ENCODE measurements at places on chromosomes 11 and 22.
A peak's percentile ranks its signal among the peaks of the same experiment; 100 is the strongest.

GRCh38 chr11:2963112-2963754 lies 28.9 kb downstream of the NAP1L4 start:
- DNase-seq = no peak

GRCh38 chr22:43643387-43643786 lies 168.7 kb downstream of the EFCAB6 start:
- DNase-seq = peak; percentile 83

DNA sequence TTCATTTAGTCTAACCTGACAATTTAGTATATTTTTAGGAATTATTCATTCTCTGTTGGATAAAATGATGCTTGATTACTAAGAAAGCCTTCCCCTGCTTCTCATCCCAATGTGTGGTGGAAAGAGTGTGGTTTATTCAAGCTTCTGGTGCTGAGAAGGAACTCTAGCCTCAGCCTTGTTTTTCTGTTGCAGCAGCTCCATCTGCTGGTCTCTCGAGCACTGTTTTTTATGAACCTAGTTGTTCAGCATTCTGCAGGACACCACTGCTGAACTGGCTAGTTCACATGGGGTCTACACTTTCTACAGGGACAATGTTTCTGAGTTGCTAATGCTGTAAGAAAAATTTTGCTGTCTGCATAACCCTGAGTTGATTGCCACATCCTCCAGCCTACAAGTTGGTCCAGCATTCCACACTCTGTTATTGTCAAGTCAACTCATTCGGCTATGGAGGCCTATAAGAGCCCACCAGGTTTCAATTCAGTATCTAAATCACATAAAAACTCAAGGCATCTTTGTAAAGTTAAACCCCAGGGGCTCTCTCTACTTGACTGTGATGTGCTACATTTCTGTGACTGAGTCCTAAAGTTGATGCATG lies 14.3 kb downstream of the OR2AG2 start:
- peak; percentile 82 for DNase-seq

DNA sequence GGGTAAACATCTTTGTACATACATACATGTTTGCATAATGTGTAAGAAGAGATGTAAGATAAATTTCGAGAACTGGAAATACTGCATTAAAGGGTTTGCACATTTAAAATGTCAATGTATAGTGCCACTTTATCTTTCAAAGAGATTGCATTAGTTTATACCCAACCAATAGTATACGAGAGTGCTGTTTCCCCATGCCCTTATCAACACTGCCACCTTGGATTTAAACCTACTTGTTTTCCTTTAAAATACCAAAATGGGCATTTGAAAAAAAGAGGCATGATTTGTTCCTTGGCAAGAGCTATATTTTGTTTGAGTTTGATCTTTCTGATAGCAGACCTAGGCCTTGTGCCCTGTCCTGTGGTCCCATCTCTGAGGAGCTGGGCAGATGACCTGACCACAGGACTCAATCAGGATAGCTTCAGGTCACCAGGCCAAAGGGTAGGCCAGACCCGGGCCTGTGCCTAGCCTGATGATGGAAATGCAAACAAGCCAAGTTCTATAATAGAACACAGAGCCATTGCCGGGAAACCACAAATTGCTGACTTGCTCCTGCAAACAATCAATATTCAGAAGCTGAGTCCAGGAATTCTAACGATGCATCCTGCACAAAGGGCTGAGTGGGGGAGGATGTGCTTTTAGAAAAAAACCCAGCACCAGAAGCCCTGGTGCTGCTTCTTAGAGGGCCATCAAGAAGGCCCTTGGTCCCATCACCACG lies 16.9 kb upstream of the ALG8 start:
- DNase-seq = no peak

- DNase-seq = no peak
These were observed 39.9 kb upstream of the GRAMD1B start for GRCh38 chr11:123390146-123390545.

DNA sequence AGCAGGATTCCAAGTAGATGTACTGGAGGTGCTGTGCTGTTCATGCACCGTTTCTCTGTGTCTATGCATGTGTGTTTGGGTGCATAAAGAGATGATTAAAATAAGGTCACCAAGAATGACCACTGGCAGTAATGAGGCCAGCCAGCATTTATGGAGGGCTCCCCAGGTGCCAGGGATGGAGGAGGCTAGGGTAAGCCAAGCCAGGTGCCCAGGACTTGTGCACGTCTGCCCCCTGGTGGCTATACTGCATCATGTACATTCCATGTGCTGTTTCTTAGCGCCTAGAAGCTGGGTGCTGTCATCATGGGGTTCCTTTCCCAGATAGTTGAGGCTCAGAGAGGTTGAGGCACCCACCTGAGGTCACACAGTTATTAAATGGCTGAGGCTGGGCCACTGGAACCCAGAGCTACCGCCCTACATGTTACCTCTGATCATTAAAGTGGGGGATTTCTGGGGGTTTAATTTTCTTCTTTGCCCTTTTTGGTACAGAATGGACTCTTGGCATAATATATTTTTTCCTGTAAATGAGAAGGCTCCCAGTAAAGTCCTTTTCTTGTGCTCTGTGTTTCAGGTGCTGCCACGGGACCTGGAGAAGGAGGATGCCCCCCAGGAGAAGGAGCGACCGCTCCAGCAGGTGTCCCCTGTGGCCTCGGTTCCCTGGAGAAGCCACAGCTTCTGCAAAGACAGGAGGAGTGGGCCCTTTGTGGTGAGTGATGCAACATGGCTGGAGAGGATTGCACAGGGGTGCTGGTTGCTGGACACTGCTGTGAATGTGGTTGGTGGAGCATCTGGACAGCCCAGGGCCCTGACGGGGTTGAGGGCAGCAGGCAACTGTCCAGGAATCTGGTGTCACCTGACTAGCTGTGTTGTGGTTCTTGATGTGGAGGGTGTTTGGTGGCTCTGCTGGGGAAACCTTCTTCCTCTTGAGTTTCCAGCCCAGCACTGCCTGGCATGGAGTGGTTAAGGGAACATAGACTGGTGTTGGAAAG lies 96.4 kb downstream of the KIAA1671 start:
- DNase-seq = peak; percentile 59

DNA sequence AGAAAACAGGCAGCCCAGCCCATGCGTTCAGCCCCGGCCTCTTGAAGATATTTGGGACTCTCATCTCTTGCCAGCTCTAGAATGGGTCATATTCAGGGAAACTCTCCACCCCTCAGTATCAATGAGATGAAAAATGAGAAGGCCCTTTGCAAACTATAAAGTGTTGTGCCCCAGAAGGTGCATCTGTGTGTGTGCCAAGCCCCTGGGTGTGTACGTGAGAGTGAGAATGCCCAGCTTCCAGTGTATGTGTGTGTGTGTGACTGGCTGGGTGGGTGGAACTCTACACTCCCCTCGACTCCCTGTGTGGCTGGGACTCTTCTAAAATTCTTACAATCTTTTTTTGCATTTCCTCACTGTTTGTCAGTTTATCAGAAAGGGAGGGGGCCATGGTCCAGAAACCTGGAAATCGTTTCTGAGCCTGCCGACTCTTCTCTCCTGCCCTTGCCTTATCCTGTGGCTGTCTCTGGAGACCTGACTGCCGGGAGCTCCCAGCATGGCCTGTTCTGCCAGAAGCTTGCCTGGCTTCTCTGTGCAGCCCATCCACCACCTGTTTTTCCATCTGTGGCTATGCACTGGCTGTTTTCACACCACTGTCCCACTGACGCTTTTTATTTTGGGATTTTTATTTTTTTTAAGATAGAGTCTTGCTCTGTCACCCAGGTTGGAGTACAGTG lies 1.2 kb downstream of the P2RY6 start:
- no peak for DNase-seq

- DNase-seq = peak; percentile 64
These were observed 18.5 kb upstream of the MPPED1 start for GRCh38 chr22:43393132-43393843.

DNA sequence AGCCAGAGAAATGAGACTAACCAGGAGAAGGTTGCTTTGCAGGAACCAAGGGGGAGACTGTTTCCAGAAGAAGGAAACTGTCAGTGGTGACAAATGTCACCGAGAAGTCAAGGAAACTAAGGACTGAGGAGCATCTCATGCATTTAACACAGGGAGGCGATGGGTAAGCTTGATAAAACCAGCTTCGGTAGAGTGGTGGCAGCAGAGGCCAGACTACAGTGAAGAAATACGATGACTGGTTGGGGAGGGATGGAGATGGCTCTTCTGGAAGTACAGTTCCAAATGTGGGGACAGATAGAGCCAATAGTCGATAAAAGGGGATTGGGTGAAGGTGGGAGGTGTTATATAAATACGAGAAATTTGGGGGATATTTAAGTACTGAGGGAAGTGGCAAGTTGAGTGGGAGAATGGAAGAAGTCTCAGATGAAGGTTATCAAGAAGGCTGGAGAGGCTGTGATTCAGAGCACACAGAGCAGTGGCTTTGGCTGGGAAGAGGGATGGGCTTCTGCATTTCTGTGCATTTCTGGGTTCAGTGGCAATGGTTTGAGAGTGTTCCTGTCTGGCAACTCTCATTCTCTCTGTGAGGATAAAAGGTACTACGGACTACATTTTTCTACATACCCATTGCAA lies 29.2 kb downstream of the SC5D start:
- DNase-seq = peak; percentile 70

DNA sequence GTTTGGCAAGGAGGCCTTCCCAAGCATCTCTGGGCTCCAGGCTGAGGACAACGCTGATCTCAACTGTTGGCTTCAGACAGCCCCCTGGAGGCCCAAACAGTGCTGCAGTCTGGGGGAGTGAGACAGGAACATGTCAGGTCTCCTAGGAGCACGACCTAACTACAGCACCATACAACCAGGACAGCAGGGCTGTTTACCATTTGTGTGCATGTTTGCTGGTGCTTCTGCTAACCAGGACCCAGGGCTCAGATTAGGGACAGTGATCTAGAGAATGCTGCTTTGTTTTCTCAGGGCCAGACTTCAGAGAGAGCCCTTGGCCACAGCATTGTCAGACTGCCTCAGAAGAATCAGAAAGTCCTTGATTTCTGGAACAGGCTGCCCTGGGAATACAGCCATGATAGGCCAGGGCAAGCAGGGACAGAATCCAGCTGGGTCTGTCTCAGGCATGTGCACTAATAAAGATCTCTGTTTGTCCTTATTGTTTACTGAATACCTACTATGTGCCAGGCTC lies 126.5 kb downstream of the VPREB1 start:
- peak; percentile 10 for DNase-seq

GRCh38 chr22:47089796-47090460 lies 327.5 kb downstream of the TBC1D22A start:
- no peak for DNase-seq

DNA sequence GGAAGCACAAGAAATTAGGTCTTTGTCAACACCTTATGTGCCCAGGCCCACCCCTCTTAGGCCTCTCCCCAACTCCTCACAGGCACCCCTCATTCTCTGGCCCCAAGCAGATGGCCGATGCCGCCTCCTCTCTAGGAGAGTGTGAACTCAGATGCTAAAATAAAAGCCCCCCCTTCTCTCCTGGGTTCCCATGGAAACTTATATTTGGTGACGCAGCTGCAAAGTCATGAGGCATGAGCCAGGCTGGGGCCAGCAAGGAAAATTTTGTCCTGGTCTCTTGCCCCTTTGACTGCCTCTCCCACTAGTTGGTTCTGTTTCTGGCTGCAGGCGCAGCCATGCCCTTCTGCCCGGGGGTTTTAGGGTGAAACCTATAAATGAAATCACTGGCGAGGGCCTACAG lies 11.8 kb downstream of the RCOR2 start:
- DNase-seq = no peak

GRCh38 chr11:36362902-36363301 lies 66.8 kb downstream of the PRR5L start:
- DNase-seq = no peak

- DNase-seq = no peak
These were observed 26.5 kb upstream of the IGSF22 start for GRCh38 chr11:18752502-18752901.

- DNase-seq = no peak
These were observed 63.6 kb upstream of the FAM181B start for GRCh38 chr11:82796998-82797961.

GRCh38 chr11:35237860-35238715 lies 99.1 kb downstream of the CD44 start:
- DNase-seq = peak; percentile 87

DNA sequence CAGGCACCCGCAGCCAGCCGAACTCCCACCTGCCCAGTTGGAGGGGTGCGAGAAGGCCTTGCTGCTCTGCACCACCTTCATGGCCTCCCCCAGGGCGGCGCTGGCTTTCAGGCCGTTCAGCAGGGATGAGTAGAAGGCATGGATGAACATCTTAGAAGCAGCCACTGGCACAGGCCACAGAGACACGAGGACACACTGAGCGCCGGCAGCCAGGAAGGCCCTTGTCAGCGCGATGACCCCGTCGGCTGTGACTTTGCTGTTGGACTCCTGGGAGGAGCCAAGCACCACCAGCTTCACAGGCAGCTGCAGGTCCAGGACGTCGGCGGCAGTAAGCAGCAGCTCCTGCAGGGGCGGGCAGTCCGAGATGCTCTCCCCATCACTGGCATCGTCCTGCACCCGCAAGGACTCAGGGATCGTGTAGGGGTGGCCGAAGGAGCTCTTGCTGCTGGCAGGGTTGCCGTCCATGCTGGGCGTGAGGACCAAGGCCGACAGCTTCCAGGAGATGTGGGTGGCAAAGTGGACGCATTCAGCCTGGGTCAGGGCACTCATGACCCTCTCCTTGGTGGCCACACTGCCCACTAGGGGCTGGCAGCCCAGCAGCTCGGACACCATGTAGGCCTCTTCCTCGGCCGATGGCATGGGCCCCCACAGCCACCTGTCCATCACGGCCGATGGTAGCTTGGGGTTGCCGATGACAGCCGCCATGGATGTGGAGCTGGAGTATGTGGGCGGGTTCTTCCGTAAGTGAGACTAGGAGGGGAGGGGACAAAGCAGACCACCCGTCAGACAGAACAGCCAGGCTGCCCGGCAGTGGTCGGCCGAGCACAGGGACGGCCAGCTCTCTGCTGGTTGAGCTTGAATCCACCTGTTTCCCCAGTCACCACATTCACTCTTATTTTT lies 79.7 kb upstream of the PITPNB start:
- no peak for DNase-seq

GRCh38 chr22:32476281-32477195 lies 1.9 kb downstream of the FBXO7 start:
- peak; percentile 17 for DNase-seq

GRCh38 chr11:69480547-69481392 lies 693 bp upstream of the LINC01488 start:
- no peak for DNase-seq

GRCh38 chr11:114564831-114565230 lies 5.2 kb upstream of the NXPE1 start:
- no peak for DNase-seq

GRCh38 chr22:29580200-29580810 lies 608 bp downstream of the NIPSNAP1 start:
- DNase-seq = peak; percentile 44

- DNase-seq = no peak
These were observed 6.5 kb downstream of the IGLL5 start for GRCh38 chr22:22893891-22894739.

- no peak for DNase-seq
These were observed 25.5 kb upstream of the ACR start for GRCh38 chr22:50712341-50713007.

DNA sequence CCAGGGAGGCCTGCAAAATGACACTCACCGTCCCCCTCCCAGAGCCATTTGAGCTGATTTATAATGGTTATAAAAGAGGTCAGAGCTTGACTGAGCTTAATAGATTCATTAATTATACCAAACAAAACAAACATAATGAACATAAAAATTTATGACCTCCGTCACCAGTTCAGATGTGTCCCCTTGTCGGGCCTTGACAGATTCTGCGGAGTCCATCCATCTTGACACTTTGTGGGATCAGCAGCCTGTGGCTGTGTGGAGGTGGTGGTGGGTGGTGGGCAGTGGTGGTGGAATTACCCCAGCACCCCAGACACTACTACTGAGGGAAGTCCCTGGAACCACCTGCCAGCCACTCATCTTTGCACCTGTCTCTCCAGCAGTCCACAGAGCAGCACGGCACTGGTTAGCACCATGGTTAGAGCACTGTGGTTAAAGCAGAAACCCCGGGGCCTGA lies 83.5 kb downstream of the DSCAML1 start:
- DNase-seq = peak; percentile 61

All from DMS53 (cell line).